ENCODE measurements at places on chromosomes 1 and 21. TPM values are rescaled to one million over a fixed set of nuclear protein-coding genes. Genes with fewer than 3 reads are reported as not detected.

The BTBD8 gene
- total RNA-seq: 4.3 TPM

The CORT gene
- not detected for total RNA-seq

GRCh38 chr1:168972225-168972624 lies 134.3 kb upstream of the ATP1B1 start:
- no peak for DNase-seq
- no peaks in the 10 kb centered on the region for H3K36me3 ChIP-seq
- no peaks in the 10 kb centered on the region for H3K4me1 ChIP-seq
- no peak overlapping the region for H3K4me3 ChIP-seq

DNA sequence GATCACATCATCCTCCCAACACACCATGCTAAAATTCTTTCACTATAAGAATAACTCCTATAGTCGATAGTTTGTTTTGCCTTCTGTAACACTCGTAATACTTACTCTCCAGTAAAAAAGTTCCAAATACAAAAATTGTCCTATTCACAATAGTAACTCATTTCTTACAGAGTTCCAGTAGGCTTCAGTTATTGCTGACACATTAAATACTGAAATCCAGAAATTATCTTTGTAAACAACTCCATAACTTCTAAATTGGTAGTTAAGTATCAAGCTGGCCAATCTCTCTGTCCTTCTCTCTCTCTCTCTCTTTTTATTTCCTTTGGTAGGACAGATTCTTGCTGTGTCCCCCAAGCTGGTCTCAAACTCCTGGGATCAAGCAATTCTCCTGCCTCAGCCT lies 49.6 kb upstream of the FOXD3 start:
- DNase-seq: no peak
- no peak overlapping the region for H3K4me3 ChIP-seq
- no peaks in the 10 kb centered on the region for H3K36me3 ChIP-seq
- H3K27me3 ChIP-seq: peaks cover 29% of the 10 kb centered on the region
- H3K27ac ChIP-seq: no peak overlapping the region

- no peaks in the 10 kb centered on the region for H3K27me3 ChIP-seq
- DNase-seq: no peak
- peaks cover 28% of the 10 kb centered on the region for H3K4me1 ChIP-seq
- H3K4me3 ChIP-seq: no peak overlapping the region
- no peaks in the 10 kb centered on the region for H3K36me3 ChIP-seq
Observed at GRCh38 chr21:34997294-34997693, 51.8 kb downstream of the RUNX1 start.

GRCh38 chr1:93616221-93616995 lies 65.2 kb downstream of the BCAR3 start:
- no peak overlapping the region for H3K4me3 ChIP-seq
- H3K27me3 ChIP-seq: no peaks in the 10 kb centered on the region
- no peak for DNase-seq

- H3K27me3 ChIP-seq: no peaks in the 10 kb centered on the region
- H3K27ac ChIP-seq: no peak overlapping the region
- no peak overlapping the region for H3K4me3 ChIP-seq
- DNase-seq: peak; percentile 18
- H3K4me1 ChIP-seq: peaks cover 32% of the 10 kb centered on the region
- no peaks in the 10 kb centered on the region for H3K36me3 ChIP-seq
Observed at GRCh38 chr1:116907351-116907750, 2.4 kb upstream of the PTGFRN start.

DNA sequence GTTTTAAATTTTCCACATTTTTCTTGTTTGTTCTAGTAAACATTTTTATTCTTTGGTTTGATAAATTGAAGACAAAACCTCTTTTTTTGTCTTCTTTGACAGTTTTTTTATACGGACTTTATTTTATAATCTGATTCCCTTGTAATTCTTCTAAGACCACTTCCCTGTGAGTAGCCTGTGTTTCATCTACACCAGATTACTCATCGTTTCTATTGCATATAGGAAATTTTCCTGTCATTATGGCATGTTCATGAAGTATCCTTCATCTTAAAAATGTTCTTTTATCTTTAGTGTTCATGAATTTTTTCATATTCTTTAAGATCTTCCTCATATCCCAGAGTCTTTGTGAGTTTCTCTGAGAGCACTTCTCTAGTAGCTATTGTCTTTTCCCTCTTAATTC lies 109.8 kb downstream of the USP25 start:
- no peak overlapping the region for H3K4me3 ChIP-seq
- no peak for DNase-seq

Data from suprapubic skin (tissue), 4 donors.